ENCODE measurements at places on chromosomes 4 and X.
A peak's percentile ranks its signal among the peaks of the same experiment; 100 is the strongest.

- DNase-seq: no peak
Observed at GRCh38 chrX:6169407-6169806, 59.3 kb downstream of the NLGN4X start.

GRCh38 chr4:143743591-143743990 is 43.1 kb upstream of the FREM3 start:
- DNase-seq: no peak

DNA sequence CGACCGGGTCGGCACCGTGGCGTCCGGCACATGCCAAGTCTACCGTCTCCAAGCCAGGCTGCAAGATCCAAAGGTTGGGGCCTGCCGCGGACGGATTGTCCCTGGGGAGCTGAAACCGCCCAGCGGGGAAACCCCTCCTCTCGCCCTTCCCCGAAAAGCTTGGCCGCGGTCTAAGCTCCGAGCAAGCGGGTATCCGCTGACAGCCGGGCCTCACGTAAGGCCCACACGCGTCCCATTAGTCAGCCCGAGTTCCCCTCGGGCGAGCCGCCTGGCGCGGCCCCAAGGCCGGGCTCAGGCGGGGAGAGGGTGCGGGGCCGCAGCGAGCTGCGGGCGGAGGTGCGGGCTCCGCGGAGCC is 6.8 kb upstream of the BCOR start:
- peak; percentile 65 for DNase-seq

- no peak for DNase-seq
Observed at GRCh38 chr4:82823062-82823461, 24.5 kb upstream of the SCD5 start.

GRCh38 chrX:134780908-134781307 is 122.6 kb upstream of the PLAC1 start:
- DNase-seq: no peak

- no peak for DNase-seq
Observed at GRCh38 chrX:68018248-68019203, 414.8 kb downstream of the OPHN1 start.

DNA sequence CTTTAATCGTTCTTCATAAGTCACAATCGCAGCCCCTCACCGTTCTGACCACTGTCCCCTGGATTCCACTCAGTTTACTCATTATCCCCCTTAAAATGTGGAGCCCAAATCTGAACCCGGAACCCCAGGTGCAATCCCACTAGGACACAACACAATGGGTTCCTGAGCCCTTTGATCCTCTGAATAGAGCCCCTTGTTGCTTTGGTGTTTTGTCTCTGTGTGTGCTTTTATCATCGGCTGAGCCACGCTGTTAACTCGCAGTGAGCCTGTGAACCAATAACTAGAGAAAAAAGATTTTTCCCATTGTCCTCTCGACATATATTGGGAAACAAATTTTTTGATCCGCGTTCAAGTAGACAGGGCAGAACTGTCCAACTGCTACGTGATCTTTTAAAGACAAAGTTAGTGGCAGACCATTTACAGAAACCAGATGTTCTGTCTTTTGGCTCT is 617 bp upstream of the PDHA1 start:
- no peak for DNase-seq

DNA sequence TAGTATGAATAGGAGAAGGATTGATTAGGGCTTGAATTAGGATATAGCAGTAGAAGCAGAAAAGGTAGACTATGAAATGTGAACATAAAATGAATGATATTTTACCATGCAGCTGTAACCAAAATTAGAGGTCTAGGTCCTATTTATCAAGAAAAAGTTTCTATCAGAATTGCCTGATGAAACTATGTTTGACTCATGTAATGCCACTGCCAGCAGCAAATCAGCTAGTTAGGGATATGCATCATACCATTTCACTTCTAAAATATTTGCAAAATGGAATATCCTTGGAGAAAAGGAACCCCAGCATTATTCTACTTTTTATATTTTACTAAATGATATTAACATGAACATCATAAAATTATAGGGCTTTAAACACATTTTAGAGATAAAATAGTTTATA is 188.4 kb downstream of the WDFY3 start:
- no peak for DNase-seq

- DNase-seq: no peak
Observed at GRCh38 chr4:161577579-161578301, 586.1 kb downstream of the FSTL5 start.

DNA sequence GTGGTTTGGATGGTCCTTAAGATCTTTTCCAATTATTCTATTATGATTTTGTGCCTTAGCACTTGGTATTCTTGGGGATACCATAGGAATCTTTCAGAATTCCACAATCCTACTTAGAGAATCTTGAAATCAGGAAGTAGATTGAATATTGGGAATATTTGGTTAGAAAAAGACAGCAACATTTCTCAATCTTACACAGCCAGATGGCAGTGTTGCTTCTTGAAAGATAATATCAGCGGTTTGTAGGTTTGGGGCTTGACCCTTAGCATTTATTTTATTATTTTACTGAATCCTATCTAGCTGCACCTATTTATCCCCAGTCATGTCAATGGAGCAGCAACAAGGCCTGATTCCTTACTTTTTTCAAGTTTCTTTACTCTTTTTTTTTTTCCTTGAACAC is 28.6 kb downstream of the MAGEB1 start:
- DNase-seq: no peak

DNA sequence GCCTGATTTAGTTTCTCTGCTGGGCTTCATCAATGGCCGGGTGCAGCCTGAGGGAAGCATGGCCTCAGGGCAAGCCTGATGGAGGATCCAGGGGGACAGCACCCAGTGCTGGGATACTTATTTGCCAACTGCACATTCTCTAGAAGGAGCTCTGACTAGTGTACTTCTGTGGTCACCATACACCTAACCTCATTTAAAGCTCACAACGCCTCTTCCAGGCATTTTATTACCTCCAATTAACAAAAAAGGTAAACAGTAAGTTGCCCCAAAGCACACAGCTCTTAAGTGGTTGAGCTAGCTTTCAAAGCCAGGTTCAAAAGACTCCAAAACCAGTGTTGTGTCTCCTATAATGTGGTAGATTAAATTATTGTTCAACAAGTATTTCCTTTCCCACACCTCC is 26.8 kb upstream of the ATXN3L start:
- DNase-seq: peak; percentile 10

GRCh38 chr4:31343061-31343460 is 622.9 kb downstream of the PCDH7 start:
- DNase-seq: no peak

DNA sequence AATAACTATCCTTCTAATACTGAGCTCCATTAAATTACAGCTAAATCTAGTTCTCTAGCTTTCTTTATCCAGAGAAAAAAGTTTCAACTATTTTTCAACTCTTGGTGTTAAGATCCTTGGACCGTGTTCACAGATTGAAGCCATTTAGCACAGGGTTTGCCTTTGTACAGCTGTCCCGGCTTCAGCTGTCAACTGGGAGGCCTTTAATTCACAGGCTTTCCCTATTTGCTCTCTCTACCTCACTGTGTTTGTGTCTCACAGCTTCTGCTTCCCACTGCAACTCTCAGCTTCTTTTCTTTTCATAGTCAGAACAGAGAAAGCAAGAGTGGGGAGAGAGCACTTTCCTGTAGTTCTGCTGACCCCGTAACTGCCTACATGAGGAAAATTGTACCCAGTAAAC is 76.9 kb upstream of the SMAD1 start:
- DNase-seq: no peak

DNA sequence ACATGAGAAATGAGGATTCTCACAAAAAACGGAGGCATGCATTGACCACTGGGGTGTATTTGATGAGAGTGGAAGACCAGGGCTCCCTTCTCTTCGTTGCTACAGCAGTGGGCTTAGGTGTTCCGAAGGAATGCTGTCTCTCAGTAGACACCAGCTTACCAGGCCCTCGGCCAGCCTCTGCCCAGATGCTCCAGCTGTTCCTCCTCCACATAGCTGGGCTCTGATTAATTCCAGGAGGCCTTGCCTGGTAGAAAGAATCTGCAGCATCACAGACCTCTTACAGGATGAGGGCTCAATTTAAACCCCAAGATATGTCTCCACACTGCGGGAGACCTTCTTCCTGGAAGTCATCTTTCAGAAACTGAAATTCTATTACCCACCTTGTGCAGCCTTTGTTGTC is 346.6 kb upstream of the TENM3 start:
- no peak for DNase-seq

DNA sequence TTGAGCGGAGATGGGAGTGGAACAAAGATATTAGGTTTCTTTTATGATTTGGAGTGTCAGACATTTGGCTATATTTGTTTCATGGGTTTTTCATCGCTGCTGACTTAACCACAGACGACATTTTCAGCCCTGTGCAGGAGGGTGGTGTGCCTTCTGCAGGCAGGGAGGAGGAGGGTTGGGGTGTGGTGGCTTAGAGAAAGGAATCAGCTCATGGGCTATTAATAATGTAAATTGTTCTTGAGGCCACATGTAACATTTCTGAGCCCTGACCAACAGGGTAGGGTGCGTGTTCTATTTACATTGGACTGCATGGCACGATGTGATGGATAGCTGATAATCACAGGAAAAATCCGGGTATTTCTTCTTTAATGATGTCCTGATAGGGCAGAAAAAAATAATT is 67.6 kb downstream of the POLA1 start:
- DNase-seq: no peak

Measured in left colon (tissue), 2 donors.